ENCODE measurements at places on chromosomes 1 and 21. TPM values are rescaled to one million over a fixed set of nuclear protein-coding genes. Genes with fewer than 3 reads are reported as not detected.

RIPK4 gene
- not detected for total RNA-seq

INSRR gene
- 0.17 TPM for total RNA-seq

CD84 gene
- 1.3 TPM for total RNA-seq

FAM72C gene
- not detected for total RNA-seq

MYOG gene
- total RNA-seq: not detected

DNA sequence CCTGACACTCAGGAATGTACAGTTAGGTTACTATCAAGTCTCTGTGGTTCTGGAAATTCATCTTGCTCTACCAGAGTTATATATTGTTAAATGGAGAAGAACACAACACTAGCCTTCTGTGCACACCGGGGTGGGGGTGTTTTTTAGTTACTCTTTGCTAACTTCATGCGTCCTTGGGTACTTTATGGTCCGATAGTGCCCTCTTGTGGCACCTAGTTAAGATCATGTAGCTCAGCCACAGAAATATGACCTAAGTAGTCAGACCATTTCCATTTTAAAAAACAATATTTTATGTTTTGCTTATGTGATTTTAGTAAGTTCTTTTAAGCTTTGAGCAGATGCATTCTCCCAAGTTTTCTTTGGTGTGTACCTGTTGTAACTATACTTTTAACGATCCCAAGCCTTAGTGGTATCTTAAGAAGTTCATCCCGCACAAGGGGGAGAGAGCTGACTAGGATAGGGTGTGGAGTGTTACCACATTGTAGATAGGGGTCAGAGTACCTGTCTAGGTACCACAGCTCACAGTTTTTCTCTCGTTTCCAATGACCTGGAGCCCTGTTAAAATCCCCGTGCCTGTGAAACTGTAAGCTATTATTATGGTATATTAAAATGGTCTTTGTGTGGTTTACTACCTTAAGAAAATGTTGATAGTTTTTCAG, 20.6 kb upstream of the SH3D21 start:
- peak; percentile 83 for DNase-seq
- no peaks in the 10 kb centered on the region for H3K27me3 ChIP-seq
- peak overlapping the region; percentile 68 for H3K27ac ChIP-seq
- H3K36me3 ChIP-seq: peaks cover 87% of the 10 kb centered on the region

DNA sequence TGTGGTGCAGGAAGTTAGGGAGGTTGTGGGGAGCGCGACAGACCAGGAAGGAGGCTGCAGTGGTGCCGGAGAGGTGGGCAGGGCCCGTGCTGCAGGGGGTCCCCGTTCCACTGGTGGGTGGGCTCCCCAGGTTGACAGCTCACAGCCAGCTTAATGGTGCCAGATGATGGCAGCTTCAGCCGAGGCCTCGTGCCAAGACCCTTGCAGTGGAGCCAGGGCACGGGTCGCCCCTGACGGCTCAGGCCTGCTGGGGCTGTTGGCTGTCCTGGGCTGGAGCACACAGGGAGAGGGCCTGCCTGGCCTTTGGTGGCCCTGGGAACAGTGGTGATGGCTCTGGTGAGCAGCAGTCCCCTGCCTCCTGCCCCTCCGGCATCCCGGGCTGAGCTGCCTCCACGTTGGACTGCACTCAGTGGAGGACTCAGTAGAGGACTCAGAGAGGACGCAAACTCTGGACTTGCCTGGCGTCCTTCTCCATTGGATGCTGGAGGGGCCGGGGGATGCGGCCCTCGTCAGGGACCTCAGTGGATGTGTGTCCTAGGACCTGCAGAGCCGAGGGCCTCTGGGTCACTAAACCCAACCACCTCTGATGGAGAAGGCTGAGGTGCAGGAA, 46.8 kb upstream of the CCDC27 start:
- H3K36me3 ChIP-seq: no peaks in the 10 kb centered on the region
- H3K4me1 ChIP-seq: no peaks in the 10 kb centered on the region
- DNase-seq: no peak
- no peak overlapping the region for H3K27ac ChIP-seq
- peaks cover 49% of the 10 kb centered on the region for H3K27me3 ChIP-seq
- H3K4me3 ChIP-seq: no peak overlapping the region

- no peaks in the 10 kb centered on the region for H3K36me3 ChIP-seq
- no peaks in the 10 kb centered on the region for H3K27me3 ChIP-seq
- H3K4me3 ChIP-seq: no peak overlapping the region
- no peak overlapping the region for H3K27ac ChIP-seq
- no peak for DNase-seq
- peaks cover 20% of the 10 kb centered on the region for H3K4me1 ChIP-seq
Observed at GRCh38 chr1:229561141-229561540, 2.6 kb upstream of the ABCB10 start.

DNA sequence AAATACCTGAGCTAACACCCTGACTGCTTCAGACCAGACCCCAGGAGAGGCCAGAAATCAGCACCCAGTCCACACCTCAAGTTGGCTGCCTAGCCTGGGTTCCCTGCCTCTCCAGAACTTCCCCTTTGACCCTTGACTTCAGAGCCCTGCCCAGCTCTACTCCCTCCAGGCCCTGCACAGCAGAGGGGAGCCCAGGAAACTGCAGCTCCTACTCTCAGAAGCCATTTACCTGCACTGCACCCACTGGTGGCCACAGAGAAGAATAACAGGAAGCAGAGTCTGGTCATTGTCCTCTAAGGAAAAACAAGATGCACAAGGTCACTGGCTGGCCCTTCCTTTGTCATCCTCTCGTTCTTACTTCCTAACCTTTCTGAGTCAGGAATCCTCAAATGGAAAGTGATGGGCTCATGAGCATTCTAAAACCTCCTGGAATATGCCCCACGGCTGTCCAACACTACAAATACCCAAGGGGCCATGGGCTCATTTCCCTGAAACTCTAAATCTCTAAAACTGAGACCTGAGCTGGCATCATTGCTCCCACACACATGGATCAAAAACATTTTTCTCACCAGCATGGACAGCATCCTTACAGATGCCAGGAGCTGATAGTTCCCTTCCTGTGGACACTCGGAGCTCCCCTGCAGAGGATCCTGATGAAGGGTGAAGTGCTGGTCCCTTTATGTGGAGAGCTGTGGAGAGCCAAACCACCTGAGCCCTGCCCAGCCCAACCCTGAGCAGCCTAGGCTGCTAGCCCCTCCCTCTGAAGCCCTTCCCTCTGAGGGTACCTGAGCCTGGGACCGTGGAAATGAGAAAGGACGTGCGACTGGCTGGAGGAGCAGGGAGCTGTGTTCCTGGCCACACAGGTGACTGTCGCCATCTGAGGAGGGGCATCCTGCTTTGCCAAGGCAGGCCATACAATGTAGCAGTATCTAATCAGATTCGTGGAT, at the start of gene ITLN2:
TSS of gene ITLN2 (minus strand) at position 652 of the 947 bp plus-strand sequence. CDS start at position 584, 68 bp downstream.
- no peaks in the 10 kb centered on the region for H3K4me1 ChIP-seq
- no peak within 1 kb of the TSS for H3K4me3 ChIP-seq
- peaks cover 23% of the 10 kb centered on the region for H3K27me3 ChIP-seq
- no peak within 1 kb of the TSS for H3K27ac ChIP-seq

DNA sequence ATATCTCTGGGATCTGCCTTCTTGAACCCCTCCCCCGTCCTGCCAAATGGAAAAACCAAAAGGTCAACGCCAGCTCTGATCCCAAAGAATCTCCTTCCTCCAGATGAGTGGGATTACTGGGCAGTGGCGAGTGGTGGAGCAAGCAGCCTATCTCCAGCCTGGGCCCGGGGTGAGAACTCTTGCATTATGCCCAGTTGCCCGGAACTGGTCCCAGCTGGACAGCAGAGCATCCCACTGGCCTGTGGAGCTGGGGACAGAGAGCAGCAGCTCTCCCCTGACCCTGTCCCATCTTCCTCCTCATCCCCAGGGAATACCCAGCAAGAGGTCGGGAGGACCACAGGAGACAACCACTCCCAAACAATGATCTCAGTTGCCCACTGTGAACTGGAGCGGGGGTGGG, 130.5 kb downstream of the TMEM53 start:
- H3K27ac ChIP-seq: no peak overlapping the region
- H3K27me3 ChIP-seq: peaks cover 27% of the 10 kb centered on the region
- no peak overlapping the region for H3K4me3 ChIP-seq
- H3K4me1 ChIP-seq: no peaks in the 10 kb centered on the region
- H3K36me3 ChIP-seq: no peaks in the 10 kb centered on the region
- DNase-seq: no peak

GRCh38 chr1:240217403-240217802, 125.7 kb downstream of the FMN2 start:
- no peaks in the 10 kb centered on the region for H3K36me3 ChIP-seq
- no peak for DNase-seq
- no peaks in the 10 kb centered on the region for H3K4me1 ChIP-seq
- H3K27me3 ChIP-seq: no peaks in the 10 kb centered on the region
- no peak overlapping the region for H3K4me3 ChIP-seq
- H3K27ac ChIP-seq: no peak overlapping the region

DNA sequence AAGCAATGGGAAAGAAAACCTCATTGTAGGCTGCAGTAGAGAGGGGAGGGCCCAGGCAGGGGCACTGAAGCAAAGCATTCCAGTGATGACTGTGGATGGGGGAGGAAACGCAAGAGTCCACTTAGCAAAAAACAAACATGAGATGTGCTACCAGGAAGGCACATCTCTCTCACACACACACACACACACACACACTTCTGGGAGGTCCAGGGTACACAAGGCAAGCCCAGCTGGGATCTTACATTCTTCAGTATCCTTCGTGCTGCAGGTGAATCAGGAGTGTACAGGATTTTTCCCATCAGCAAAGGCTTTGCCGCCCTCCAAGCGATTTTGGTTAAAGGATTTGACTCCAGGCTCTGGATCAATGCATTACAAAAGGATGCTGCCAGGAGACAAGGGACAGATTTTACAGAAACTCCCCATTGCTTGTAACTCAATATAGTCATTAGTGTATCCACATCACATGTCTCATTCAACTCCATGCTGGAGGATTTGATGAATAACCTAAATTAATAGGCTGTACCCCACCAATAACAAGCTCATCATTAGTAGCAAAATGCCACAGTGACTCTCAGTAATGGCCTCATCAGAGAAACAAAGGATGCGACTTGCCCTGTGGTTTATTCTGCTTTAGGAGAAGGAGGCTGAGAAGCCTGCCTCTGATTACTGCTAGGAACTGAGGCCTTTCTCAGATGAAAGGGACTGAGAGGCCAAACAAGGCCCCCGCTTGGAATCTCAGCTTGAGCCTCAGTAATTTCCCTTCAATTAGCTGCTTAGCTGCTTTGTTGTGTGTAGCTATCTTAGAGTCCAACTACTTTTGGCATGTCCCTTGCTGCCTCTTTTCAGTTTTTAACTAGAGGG, 41.6 kb downstream of the ABCA4 start:
- no peak overlapping the region for H3K4me3 ChIP-seq
- peaks cover 4% of the 10 kb centered on the region for H3K4me1 ChIP-seq
- H3K27me3 ChIP-seq: no peaks in the 10 kb centered on the region
- H3K27ac ChIP-seq: no peak overlapping the region
- H3K36me3 ChIP-seq: no peaks in the 10 kb centered on the region

DNA sequence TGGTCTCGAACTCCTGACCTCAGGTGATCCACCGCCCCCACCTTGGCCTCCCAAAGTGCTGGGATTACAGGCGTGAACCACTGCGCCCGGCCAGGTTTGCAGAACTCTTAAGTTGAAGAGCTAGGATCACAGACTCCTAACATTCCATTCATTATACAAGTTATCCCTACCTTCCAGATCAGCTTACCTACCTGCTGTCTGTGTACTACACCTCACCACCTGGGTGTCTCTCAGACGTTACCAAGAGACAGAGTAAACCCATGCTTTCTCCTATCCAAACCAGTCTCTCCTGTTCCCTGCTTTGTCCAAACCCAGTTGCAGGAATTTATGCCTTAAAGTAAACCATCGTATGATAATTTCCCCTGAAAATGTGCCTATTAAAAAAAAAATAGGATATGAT, 123.0 kb upstream of the L1TD1 start:
- no peak for DNase-seq
- H3K4me3 ChIP-seq: no peak overlapping the region
- peaks cover 23% of the 10 kb centered on the region for H3K4me1 ChIP-seq
- H3K27me3 ChIP-seq: no peaks in the 10 kb centered on the region
- H3K27ac ChIP-seq: no peak overlapping the region
- H3K36me3 ChIP-seq: no peaks in the 10 kb centered on the region
